Upper lobe of right lung (tissue), 1 donor: ENCODE measurements at places on chromosomes 12 and 14. TPM values are rescaled to one million over a fixed set of nuclear protein-coding genes. Genes with fewer than 3 reads are reported as not detected.

DNA sequence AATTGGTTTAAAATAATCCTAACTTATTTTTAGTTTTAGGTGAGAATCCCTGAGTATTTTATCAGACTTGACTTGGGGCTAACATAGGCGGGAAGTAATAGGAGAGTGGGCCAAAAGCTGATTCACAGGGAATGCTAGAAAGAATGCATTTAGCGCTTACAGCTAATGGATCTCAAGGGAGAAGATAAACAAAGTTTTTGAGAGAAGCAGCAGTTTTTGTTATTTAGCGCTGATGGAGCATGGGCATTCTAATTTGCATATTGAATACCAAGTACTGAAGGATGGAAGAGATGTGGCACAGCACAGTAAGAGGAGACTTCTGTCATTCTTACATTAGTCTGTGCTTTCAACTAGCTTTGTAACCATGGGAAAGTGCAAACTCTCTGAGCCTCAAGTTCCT lies 436.0 kb upstream of the FBXO33 start:
- DNase-seq: no peak

DNA sequence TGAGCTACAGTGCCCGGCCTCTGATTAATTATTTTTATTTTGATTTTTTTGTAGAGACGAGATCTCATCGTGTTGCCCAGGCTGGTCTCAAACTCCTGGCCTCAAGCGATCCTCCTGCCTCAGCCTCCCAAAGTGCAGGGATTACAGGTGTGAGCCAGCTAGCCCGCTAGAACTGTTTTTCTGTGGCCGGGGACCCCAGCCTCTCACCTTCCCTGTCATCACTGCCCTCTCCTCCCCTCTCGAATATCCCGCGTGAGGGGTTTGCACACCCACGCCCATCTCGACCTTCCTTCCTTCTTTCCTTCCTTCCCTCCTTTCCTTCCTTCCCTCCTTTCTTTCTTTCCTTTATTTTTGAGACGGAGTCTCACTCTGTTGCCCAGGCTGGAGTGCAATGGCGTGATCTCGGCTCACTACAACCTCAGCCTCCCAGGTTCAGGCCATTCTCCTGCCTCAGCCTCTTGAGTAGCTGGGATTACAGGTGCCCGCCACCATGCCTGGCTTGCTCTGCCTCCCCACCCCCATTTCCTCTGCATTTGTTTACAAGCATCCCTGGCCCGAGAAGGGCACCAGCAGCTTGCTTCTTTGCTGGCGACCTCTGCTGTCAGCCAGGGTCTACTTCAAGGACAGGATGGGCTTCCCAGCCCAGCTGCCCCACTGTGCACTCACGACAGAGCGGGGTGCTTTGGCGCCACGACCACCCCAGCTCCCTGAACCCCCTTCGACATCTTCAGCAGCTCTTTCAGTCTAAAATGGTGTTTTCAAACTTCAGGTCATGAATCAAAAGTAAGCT lies 4.3 kb upstream of the TRAF3 start:
- no peak for DNase-seq

DNA sequence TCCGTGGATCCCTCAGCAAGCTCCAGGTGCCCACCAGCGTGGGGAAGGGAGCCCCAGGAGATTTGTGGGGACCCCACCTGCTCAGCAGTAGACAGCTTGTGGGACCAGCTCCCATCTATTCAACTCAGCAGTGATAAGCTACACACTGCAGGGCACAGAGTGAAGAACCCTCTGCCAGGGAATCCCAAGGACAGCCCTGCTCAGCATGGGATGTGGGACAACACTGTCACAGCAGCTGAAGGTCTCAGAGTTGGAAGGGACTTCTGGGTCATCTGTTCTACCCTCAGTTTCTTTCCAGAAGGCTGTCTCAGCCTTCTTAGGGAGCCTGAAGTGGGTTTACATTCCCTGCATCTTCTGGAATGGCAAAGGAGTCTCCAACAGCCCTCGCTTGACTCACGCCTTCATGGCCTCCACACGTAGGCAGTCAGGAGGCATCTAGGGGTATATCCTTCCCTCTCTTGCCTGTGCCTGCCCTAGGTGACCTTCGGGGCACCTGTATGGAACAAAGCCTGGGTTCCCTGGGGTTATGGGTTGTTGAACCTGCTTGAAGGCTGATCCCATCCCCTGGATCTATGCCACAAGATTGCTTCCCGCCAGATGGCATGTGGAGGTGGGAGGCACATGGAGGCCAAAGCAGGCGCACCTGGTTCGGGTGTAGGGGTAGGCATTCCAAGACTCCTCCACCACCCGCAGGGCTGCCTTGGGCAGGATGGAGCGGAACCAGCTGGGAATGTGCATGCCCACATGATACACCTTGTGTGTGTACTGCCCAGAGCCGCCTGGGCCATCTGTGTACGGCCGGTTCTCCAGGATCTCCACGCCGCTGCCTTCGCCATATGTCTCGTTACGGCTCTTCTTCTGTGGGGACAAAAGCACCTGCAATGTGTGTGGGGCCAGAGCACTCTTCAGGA lies 33.0 kb downstream of the ARL6IP4 start:
- DNase-seq: no peak

- no peak for DNase-seq
Measured at GRCh38 chr12:123115409-123116121, 35.3 kb downstream of the PITPNM2 start.

- DNase-seq: no peak
Measured at GRCh38 chr14:47483449-47483848, 192.0 kb downstream of the MDGA2 start.

GRCh38 chr14:58571769-58572472 lies 65.8 kb upstream of the DACT1 start:
- DNase-seq: no peak

Gene PTPRO
- 10.6 TPM for total RNA-seq

Gene GALNT8
- total RNA-seq: 0.67 TPM

Gene KLRG1
- 3.3 TPM for total RNA-seq

Gene LTBP2
- 117 TPM for total RNA-seq
